ENCODE measurements at places on chromosomes 16 and 17. TPM values are rescaled to one million over a fixed set of nuclear protein-coding genes. Genes with fewer than 3 reads are reported as not detected.

GRCh38 chr17:28001149-28001548 lies 41.3 kb upstream of the NLK start:
- no peak for DNase-seq

Gene KCNAB3
- total RNA-seq, result 19.4 TPM

- no peak for DNase-seq
Observed at GRCh38 chr16:77840093-77840492, 51.7 kb downstream of the VAT1L start.

Gene FBXO39
- 0.29 TPM for total RNA-seq

DNA sequence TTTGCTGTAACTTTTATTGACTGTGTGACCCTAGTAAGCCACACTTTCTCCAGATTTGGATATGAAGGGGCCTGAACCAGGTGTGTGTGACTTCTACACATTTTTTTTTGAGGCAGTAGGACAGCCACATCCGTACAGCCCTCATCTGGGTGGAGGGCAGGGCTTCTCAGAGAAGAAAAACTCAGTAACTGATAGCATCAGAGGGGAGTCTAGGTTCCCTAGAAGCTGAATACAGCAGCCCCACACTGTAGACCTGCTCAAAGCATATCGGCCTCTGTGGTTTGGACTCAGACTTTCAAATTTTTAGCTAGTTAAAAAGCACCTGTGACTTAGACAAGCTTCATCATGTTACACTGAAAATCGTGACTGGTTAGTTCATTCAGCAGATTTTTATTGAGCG lies 10.8 kb downstream of the PRSS54 start:
- no peak for DNase-seq

DNA sequence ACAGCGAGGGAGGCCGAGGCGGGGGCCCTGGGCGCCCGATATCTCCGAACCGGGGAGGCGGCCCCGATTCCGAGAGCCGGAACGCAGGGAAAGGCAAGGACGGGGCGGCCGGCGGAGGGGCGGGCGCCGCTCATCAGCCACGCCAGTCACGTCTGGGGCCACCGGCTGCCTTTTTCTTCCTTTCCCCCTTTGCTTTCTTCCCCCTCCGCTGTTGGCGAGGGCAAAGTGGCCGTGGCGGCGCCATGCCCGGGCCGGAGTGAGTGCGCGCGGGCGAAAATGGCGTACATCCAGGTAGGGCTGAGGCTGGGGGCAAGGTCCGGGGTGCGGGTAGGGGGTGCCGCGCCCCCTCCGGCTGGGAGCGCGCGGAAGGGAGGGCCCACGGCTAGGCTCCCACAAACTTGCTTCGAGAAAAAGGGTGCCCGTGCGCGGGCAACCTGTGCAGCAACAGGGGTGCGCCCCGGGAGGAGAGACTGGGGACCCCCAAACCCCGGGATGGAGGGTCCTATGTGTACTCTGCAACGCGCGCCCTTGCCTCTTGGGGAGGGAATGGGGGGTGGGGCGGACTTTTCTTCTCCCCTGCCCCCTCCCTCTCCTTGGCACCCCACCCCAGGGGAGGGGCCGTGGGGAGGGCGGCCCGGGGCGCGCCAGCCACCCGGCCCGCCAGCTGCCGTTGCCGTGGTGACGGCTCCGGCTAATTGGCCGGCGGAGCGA lies 486 bp downstream of the SYT17 start:
- DNase-seq, result no peak

DNA sequence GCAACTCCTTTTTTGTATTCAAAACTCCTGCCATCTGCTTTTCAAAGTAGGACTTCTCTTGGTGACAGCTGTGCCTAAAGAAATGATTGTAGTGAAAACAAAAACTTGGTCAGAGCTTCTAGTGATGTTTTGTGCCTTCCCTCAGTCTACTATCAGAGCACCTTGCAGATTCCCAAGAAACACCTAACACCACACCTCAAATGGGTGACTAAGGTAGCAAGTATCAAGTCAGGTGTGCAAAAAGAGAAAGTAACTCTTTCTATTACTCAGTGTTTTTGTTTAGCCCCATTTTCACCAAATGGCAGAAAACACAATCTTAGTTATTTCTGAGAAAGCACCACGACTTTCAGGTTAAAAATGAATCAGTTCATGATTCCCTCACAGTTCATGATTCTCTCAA lies 2.0 kb upstream of the PMFBP1 start:
- DNase-seq, result no peak

DNA sequence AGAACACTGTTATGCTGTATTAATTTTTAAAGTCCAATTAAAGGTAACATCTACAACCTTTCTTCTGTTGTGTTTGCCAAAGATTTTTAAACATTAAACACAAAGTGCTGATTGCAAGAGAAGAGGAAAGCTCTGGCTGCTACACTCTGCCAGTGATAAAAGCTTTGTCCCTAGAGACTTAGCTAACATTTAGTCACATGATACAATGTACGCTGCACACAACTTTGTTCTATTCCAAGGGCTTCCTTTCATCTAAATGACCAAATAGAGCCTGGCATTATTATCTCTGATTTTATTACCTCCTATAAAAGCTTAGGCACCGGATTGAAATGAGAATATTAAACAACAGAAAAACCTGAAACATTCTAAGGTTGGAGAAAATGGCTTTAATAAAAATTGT lies 388.7 kb upstream of the PMFBP1 start:
- no peak for DNase-seq

Gene TPSG1
- not detected for total RNA-seq

GRCh38 chr16:68452176-68452575 lies 3.9 kb upstream of the SMPD3 start:
- DNase-seq, result no peak

Gene ZNF18
- 12.7 TPM for total RNA-seq

GRCh38 chr16:56607109-56607618 lies 1.2 kb upstream of the MT2A start:
- no peak for DNase-seq

Gene KRT9
- total RNA-seq, result not detected

- no peak for DNase-seq
Observed at GRCh38 chr16:66353055-66353454, 13.4 kb upstream of the CDH5 start.

Gene NPIPA7
- total RNA-seq, result 15.7 TPM

Gene GJD3
- not detected for total RNA-seq

DNA sequence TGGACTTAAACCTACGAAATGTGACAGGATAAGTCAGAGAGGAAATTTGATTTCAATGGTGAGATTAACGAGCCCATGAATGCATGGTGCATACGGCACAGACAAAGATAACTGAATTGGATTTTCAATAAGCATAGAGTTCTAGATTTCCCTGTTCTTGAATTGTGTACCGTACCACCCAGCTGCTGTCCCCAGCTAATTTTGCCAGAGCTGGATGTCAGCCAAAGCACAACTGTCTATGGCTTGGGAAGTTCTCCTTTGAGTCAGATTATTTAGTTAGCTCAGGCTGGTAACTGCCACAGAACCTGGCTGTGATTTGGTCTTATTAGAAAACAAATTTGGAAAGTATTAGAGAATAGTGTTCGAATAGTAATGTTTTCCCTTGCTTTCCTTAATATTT lies 143.1 kb downstream of the CDH13 start:
- no peak for DNase-seq

DNA sequence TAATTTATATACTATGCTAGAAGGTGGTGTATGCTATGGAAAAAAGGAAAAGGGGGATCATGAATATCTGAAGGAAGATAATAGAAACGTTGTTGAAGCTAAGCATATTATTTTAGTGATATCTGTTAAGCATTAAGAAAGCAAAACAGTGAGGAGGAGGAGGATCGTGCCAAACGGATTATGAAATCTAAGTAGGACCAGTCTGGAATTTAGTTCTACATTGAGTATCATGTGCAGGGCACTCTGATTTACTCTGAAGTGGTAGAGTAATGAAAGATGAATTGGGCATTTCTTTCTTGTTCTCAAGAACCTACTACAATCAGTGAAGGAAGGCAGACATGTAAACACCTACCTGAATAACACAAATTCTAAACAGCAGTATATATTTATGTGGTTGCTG lies 195.3 kb downstream of the CYB561 start:
- DNase-seq, result no peak

GRCh38 chr16:28932339-28933141 lies 769 bp downstream of the CD19 start:
- no peak for DNase-seq

DNA sequence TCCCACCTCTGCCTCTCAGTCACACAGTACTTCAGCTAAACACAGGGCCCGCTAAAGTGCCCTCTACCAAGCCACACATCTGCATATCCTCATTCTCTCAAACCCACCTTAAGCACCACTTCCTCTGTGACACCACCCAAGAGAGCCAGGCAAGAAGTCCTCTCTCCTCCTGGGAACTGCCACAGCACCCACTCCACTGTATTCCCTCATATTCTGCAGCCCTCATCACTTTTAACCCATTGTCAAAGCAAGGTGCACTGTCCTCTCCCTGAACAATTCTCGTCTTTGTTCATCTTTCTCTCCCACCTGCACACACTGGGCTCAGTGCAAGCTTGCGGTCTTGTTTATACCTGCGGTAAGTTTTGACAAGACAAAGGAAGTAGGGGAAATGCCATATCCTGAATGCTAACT lies 13.6 kb downstream of the CHD9 start:
- no peak for DNase-seq

Gene ALOX12B
- total RNA-seq, result 1.5 TPM

Gene KRTAP9-4
- not detected for total RNA-seq

Gene PIMREG
- not detected for total RNA-seq

DNA sequence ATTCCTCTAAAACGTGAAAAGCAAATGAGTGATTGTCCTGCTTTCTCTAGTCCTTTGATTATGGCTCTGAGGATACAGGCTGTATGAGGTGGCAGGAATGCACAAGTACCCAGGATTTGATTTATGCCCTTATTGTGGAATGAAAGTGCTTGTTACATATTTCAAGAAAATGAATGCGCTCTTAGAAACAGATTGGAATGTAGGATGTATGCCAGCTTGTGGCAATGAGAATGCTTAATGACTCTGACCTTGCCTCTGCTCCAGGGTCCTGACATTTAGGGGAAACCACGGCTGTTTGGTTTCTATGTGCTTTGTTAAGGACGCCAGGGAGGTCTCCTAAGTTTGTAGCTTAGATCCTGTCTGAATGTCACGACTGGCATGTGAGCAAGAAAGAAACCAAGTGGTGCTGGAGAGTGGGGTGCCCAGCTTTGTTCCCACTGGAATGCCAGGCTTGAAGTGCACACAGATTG lies 22.0 kb downstream of the PRCD start:
- no peak for DNase-seq

DNA sequence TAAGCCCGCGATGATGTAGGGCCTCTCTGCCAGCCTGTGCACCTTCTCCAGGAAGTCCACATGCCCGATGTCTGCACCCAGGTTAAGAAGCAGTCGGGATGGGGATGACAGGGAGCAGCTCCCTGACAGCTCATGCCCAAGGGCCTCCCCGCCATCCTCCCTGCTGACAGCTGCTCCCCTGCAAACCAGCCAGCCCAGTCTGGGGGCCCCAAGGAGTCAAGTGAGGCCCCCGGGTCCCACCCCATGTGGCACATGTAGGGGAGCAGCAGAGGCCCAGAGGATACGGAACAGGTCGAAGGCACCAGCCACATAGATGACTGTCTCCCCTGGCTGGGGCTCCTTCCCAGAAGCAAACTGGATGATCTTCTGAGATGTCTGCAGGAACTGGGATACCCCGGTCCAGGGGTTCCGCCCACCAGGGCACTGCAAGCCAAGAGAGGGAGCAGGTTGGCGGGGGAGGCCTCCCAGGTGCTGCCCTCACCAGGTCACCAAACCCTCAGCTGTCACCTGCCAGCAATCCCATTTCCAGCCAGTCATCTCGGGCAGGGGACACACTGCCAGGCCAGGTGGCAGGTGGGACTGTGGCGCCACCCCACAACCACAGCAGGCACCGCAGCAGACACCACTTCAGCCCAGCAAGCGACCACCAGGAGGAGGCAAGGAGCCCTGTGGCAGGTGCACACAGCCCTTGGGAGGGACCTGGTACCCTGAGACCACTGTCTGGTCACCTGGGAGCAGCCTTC lies 4.6 kb downstream of the PCYT2 start:
- no peak for DNase-seq

DNA sequence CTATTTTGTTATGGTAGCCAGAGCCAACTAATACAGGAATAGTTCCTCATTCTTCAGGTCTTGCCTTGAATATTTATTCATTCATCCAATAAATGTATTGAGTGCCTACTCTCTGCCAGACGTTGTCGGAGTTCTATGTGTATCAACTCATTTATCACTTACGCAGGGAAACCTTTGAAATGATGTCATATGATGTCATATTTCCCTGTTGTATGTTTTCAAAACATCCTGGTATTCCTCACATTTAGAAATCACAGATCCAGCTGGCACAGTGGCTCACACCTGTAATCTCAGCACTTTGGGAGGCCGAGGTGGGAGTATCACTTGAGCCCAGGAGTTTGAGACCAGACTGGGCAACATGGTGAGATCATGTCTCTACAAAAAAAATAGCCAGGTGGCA lies 2.7 kb upstream of the NLE1 start:
- no peak for DNase-seq

- no peak for DNase-seq
Observed at GRCh38 chr17:34826332-34826731, 134.9 kb downstream of the CCT6B start.

Gene PKD1
- total RNA-seq, result 131 TPM

DNA sequence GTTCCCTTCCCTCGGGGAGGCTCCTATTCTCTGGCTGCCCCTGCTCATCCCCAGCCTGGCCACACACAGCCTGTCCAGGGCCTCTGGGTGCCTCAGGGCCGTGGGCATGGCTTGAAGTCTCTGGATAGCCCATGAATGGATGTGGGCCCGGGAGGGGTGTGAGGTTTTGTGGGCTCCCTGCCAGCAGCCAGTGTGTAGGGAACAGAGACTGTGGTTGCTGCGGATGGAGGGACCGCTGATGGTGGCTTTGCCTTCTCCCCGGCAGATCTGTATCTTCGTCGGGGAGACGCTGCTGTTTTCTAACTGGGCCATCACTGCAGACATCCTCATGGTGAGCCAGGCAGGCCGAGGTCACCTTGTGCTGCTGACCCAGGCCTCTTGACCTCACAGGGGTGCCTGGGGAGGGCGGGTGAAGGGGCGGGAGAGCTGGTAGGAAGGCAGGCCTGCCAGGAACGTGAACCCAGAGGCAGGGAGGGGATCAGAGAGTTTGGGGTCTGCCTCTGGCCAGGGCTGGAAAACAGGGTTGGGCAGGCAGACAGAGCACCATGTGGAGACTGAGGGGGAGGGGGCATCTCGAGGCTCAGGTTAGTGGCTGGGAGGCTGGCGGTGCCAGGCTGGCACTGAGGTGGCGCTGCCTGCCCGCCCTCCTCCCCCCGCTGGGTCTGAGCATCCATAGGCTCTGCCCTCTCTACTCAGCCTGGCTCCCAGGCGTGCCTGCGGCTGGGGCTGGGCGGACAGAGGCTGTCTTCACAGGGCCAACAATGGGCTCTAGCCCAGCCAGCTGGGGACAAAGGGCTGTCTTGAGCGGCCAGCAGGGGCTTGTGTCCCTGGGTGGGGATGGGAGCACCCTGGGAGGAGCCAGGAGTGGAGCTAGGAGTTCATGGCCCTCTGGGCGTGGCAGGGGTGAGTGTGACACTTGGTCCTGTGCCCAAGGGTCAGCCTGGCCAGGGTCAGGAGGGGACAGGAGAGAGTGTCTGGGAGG lies 21.4 kb downstream of the MYBBP1A start:
- DNase-seq, result no peak

- no peak for DNase-seq
Observed at GRCh38 chr16:70685061-70685937, 554 bp downstream of the MTSS2 start.

GRCh38 chr17:28493460-28493859 lies 12.7 kb upstream of the FOXN1 start:
- no peak for DNase-seq

Gene NSRP1
- 34.0 TPM for total RNA-seq

Gene FTO
- 59.5 TPM for total RNA-seq

Gene ESRP2
- total RNA-seq, result 0.22 TPM

- DNase-seq, result no peak
Observed at GRCh38 chr17:45692661-45693060, 91.5 kb upstream of the CRHR1 start.

Data from naive thymus-derived CD8-positive, alpha-beta T cell (primary cell).